SK-N-SH (cell line): ENCODE measurements at places on chromosomes 4 and X. TPM values are rescaled to one million over a fixed set of nuclear protein-coding genes. Genes with fewer than 3 reads are reported as not detected.

DNA sequence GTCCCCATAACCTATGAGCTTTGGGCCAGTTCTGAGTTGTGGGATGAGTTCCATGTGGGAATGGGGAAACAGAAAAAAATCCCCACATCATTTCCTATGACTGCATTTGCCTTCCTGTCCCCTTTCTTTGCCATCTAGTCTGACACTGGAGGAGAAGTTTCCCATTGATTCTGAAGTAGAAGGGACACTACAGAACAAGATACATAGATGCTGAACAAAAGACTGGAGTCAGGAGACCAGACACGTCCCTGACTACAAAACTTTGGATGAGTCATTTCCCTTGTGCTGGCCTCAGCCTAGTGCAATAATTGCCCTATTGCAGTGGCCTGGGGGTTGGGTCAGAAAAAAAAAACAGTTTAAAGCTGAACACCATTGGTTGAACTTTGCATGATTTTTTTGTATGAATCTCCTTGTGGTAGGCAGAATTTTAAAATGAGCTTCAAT is 22.1 kb downstream of the BEX3 start:
- no peak overlapping the region for H3K27ac ChIP-seq
- no peaks in the 10 kb centered on the region for H3K36me3 ChIP-seq
- no peak for DNase-seq
- H3K4me1 ChIP-seq: no peaks in the 10 kb centered on the region

- no peaks in the 10 kb centered on the region for H3K36me3 ChIP-seq
- no peak overlapping the region for H3K27ac ChIP-seq
- H3K27me3 ChIP-seq: no peaks in the 10 kb centered on the region
- H3K4me3 ChIP-seq: no peak overlapping the region
- no peaks in the 10 kb centered on the region for H3K4me1 ChIP-seq
Observed at GRCh38 chrX:37580080-37580479, 8.6 kb downstream of the LANCL3 start.

DNA sequence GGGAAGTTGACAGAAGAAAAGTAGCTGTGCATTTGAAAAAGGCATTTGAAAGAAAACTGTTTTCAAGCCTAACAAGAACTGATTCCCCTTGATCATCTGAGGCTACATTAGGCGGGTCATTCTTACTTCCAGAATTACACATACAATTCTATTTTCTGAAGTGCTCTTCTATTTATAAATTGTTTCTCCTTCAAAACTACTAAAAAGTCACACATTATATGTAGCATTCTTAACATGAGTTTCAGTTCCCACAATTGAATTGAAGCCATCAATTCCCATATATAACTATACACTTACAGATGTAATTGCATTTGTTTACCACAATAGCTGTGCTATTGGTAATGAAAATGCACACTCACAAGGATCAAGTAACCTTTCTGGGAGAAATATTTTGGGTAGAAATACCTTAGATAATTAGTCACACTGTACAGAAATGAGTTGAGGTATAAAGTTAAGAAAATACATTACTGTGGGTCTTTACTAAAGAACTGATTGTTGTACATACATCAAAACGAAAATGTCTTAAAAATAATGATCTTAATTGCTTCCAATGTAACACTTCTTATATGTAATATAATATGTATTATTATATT is 1688.0 kb upstream of the AGA start:
- no peaks in the 10 kb centered on the region for H3K27me3 ChIP-seq
- H3K4me3 ChIP-seq: no peak overlapping the region
- H3K36me3 ChIP-seq: no peaks in the 10 kb centered on the region
- H3K4me1 ChIP-seq: no peaks in the 10 kb centered on the region

DNA sequence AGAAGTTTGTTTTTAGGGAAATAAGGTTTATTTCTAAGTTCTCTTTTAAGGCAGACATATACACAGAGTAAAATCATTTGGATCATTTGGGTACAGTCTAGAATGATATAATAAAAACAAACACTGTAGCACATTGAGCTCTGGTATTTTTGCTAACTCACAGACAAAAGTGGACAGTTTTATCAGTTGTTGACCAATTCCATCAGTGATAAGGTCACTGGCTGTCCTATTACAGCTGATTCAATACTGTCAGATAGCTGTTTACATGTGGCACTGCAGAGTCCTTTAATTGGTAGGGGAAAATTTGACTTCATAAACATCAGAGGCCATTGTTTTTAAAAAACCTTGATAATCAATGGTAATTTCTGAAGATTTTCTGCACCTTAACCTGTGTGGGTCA is 3.5 kb downstream of the IBSP start:
- H3K27ac ChIP-seq: no peak overlapping the region
- H3K4me3 ChIP-seq: no peak overlapping the region
- no peaks in the 10 kb centered on the region for H3K36me3 ChIP-seq
- H3K4me1 ChIP-seq: no peaks in the 10 kb centered on the region
- DNase-seq: no peak
- H3K27me3 ChIP-seq: no peaks in the 10 kb centered on the region

GRCh38 chr4:5812506-5813229 is 80.2 kb downstream of the CRMP1 start:
- peaks cover 4% of the 10 kb centered on the region for H3K36me3 ChIP-seq
- no peak overlapping the region for H3K27ac ChIP-seq
- peaks cover 10% of the 10 kb centered on the region; the same call in 1 of the 2 replicates for H3K4me1 ChIP-seq
- DNase-seq: peak; percentile 58

- H3K4me1 ChIP-seq: no peaks in the 10 kb centered on the region
- H3K4me3 ChIP-seq: no peak overlapping the region
- no peaks in the 10 kb centered on the region for H3K36me3 ChIP-seq
- no peak overlapping the region for H3K27ac ChIP-seq
- no peaks in the 10 kb centered on the region for H3K27me3 ChIP-seq
Observed at GRCh38 chr4:11719879-11720278, 291.2 kb upstream of the HS3ST1 start.

DNA sequence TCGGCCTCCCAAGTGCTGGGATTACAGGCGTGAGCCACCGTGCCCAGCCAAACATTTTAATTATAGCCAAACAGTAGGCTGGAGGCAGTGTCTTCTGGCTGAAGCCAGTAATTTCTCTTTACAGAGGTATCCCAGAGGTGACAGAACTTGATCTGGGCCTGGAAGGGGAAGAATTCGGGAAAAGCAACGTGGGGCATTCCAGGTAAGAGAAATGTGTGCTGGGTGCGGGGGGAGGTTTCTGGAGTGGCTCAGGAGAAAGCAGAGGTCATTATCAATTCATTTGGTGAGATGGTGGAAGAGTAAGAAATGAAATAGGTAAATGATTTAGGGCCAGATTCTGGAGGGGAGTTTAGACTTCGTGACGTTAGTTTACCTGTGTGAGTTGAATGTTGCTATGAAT is 2.4 kb downstream of the PRIMPOL start:
- no peaks in the 10 kb centered on the region for H3K27me3 ChIP-seq
- no peak overlapping the region for H3K4me3 ChIP-seq
- no peak overlapping the region for H3K27ac ChIP-seq
- H3K4me1 ChIP-seq: peaks cover 4% of the 10 kb centered on the region; the same call in 1 of the 2 replicates
- no peak for DNase-seq

- no peaks in the 10 kb centered on the region for H3K4me1 ChIP-seq
- H3K4me3 ChIP-seq: no peak overlapping the region
- H3K27ac ChIP-seq: no peak overlapping the region
- H3K27me3 ChIP-seq: no peaks in the 10 kb centered on the region
- H3K36me3 ChIP-seq: no peaks in the 10 kb centered on the region
Observed at GRCh38 chrX:100658941-100659381, 15.0 kb downstream of the SRPX2 start.

DNA sequence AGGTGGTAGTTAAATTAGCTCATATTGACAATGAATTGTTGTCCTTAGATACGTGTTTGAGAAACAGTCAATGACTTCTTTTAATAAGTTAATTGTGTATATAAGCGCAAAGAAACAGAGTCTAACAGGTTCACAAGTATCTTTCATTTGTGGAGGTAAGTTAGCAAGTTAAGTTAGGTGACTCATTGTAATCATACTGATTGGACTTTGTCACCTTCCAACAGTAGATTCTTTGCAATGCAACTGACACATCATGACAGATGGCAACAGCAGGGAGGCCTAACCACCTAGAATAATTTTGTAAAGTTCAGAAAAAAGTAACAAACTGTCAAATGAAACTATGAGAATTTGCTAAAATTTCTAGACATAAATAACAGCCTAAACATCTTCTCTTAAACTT is 207.6 kb upstream of the PITX2 start:
- H3K36me3 ChIP-seq: no peaks in the 10 kb centered on the region
- no peak overlapping the region for H3K27ac ChIP-seq
- no peaks in the 10 kb centered on the region for H3K27me3 ChIP-seq
- no peak overlapping the region for H3K4me3 ChIP-seq
- H3K4me1 ChIP-seq: no peaks in the 10 kb centered on the region

- H3K27me3 ChIP-seq: no peaks in the 10 kb centered on the region
- no peaks in the 10 kb centered on the region for H3K4me1 ChIP-seq
- DNase-seq: no peak
- H3K27ac ChIP-seq: no peak overlapping the region
- H3K36me3 ChIP-seq: peaks cover 3% of the 10 kb centered on the region
- no peak overlapping the region for H3K4me3 ChIP-seq
Observed at GRCh38 chrX:16144420-16144819, 21.1 kb downstream of the GRPR start.

GRCh38 chr4:177441061-177441802 is 1.0 kb downstream of the AGA start:
- H3K36me3 ChIP-seq: peaks cover 15% of the 10 kb centered on the region
- peak; percentile 22 for DNase-seq
- peak overlapping the region; percentile 78 for H3K4me3 ChIP-seq
- H3K27ac ChIP-seq: peak overlapping the region; percentile 78

GRCh38 chrX:132491191-132491590 is 2.4 kb upstream of the MBNL3 start:
- H3K27ac ChIP-seq: no peak overlapping the region
- H3K36me3 ChIP-seq: no peaks in the 10 kb centered on the region
- no peak overlapping the region for H3K4me3 ChIP-seq

DNA sequence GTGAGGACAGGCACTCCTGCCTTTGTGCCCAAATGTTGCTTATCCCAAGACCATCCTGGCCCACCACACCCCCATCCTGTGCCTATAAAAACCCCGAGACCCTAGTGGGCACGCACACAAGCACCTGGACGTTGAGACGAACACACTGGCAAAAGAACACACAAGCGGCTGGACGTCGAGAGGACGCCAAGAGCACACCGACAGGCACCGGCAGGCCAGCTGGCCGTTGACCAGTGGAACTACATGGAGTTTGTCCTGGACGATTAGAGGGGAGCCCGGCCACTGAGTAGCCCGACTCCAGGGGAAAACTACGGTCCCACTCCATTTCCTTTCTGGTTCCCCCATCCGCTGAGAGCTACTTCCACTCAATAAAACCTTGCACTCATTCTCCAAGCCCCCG is 301.7 kb downstream of the PCDH10 start:
- H3K27ac ChIP-seq: no peak overlapping the region
- DNase-seq: no peak
- no peak overlapping the region for H3K4me3 ChIP-seq
- H3K36me3 ChIP-seq: no peaks in the 10 kb centered on the region

GRCh38 chrX:19179389-19179788 is 57.1 kb upstream of the ADGRG2 start:
- no peak for DNase-seq
- no peak overlapping the region for H3K27ac ChIP-seq
- no peaks in the 10 kb centered on the region for H3K27me3 ChIP-seq
- no peaks in the 10 kb centered on the region for H3K36me3 ChIP-seq
- H3K4me3 ChIP-seq: no peak overlapping the region
- no peaks in the 10 kb centered on the region for H3K4me1 ChIP-seq

- no peaks in the 10 kb centered on the region for H3K36me3 ChIP-seq
- no peak overlapping the region for H3K27ac ChIP-seq
- no peaks in the 10 kb centered on the region for H3K4me1 ChIP-seq
- DNase-seq: no peak
Observed at GRCh38 chrX:7689791-7690412, 153.1 kb upstream of the VCX start.

GRCh38 chr4:185726931-185727330 is 85.1 kb downstream of the SORBS2 start:
- no peaks in the 10 kb centered on the region for H3K27me3 ChIP-seq
- H3K4me3 ChIP-seq: no peak overlapping the region
- no peak overlapping the region for H3K27ac ChIP-seq
- DNase-seq: no peak
- H3K36me3 ChIP-seq: no peaks in the 10 kb centered on the region

DNA sequence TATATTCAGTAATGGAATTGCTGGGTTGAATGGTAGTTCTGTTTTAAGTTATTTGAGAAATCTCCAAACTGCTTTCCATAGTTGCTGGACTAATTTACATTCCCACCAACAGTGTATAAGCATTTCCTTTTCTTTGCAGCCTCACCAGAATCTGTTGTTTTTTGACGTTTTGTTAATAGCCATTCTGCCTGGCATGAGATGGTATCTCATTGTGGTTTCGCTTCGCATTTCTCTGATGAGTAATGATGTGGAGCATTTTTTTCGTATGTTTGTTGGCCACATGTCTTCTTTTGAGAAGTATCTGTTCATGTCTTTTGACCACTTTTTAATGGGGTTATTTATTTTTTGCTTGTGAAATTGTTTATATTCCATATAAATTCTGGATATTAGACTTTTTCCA is 13.6 kb upstream of the MAGED4B start:
- DNase-seq: no peak
- H3K27me3 ChIP-seq: no peaks in the 10 kb centered on the region; the same call in 1 of the 2 replicates
- no peak overlapping the region for H3K4me3 ChIP-seq
- H3K27ac ChIP-seq: peak overlapping the region; percentile 52; the same call in 1 of the 2 replicates
- H3K36me3 ChIP-seq: no peaks in the 10 kb centered on the region
- H3K4me1 ChIP-seq: no peaks in the 10 kb centered on the region

Gene UGT2A1
- polyA plus RNA-seq: 0.10 and 0.19 TPM in 2 replicates

Gene ASB11
- polyA plus RNA-seq: not detected in 2 replicates

Gene POU4F2
- polyA plus RNA-seq: not detected in 2 replicates

Gene AGA
- polyA plus RNA-seq: 36.8 and 41.7 TPM in 2 replicates

Gene HSFX2
- 0.06 and 0.07 TPM in 2 replicates for polyA plus RNA-seq

Gene ELOVL6
- 9.0 and 13.4 TPM in 2 replicates for polyA plus RNA-seq
